ENCODE measurements at places on chromosomes 7 and 10.

DNA sequence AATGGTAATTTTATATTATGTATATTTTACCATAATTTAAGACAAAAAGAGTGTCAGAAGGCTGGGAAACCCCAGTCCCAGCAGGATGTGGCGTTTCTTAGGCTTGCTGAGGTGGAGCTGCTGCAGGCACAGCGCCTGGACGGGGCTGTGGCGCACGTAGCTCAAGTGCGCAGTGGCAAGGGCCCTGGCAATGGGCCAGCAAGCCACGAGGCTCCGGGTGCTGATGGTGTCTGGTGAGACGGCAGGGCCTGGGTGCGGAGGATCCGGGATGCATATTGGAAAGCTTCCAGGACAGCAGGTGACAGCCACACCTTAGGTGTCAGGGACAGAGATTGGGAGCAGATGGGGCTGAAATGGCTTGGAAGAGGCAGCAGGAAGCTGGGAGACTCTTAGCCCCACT lies 37.2 kb downstream of the CLEC2L start:
- DNase-seq, result peak; percentile 91

- DNase-seq, result peak; percentile 71
These were observed 16.2 kb upstream of the NME8 start for GRCh38 chr7:37832194-37832593.

DNA sequence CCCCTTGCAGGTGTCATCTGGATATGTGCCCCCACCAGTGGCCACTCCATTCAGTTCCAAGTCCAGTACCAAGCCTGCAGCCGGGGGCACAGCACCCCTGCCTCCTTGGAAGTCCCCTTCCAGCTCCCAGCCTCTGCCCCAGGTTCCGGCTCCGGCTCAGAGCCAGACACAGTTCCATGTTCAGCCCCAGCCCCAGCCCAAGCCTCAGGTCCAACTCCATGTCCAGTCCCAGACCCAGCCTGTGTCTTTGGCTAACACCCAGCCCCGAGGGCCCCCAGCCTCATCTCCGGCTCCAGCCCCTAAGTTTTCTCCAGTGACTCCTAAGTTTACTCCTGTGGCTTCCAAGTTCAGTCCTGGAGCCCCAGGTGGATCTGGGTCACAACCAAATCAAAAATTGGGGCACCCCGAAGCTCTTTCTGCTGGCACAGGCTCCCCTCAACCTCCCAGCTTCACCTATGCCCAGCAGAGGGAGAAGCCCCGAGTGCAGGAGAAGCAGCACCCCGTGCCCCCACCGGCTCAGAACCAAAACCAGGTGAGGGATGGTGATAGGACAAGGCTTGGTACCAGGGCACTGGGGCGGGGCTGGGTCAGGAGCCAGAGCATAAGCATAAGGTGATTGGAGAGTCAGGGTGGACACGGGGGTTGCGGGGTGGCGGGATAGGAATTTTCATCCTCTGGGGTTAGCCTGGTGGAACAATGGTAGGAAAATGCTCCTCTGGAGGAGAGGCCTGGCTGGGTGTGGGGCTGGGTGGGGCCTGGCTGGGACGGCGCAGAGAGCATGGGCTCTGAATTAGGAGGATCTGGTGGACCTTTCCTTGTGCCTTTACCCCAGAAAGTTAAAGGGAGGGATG lies 1.9 kb downstream of the ZYX start:
- no peak for DNase-seq

DNA sequence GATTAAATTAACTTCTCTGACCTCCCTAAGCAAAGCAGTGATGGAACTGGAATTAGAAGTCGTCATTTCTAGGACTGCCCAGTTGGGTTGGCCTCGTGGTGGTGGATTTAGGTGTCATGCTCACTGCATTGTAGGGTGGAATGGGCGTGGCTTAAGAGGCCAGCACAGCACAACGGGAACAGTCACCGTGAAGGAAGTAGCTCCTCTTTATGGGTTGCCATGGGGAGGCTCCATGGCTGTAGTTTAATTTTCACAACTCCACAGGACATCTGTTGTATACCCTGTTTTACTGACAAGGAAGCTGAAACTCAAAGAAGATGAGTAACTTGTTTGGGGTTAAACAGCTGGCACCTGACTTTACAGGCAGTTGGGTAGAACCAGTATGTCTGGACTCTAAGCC lies 208.3 kb downstream of the CELF2 start:
- no peak for DNase-seq

DNA sequence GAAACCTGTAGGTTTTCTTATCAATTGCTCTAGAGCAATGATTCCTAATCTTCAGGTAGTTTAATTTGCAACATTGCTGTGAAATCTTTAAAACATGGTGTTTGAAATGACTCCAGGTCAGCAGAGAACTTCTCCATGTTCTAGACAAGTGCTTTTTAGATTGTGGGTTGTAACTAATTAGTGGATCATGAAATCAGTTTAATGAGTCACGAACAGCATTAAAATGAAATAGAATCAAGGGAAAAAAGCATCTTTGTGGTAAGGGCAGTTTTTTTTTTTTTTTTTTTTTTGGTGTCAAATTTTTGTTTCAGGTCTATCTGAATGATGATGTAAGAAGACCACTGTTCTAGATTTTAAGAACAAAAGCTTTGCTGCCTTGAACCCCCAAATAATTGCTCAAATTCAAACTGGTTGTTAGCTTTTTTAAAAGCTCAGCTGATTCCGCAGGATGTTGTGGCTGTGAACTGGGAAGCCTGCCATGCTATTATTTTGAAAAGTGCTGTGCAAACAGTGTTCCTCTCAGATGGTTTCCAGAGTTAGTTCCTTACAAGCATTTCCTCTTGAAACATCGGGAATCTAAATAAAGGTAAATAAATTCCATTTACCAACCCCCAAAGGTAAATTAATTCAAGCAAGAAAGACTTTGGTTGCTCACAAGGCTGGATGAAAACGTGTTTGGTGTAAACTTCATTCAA lies 13.1 kb upstream of the PDK4 start:
- DNase-seq, result no peak

GRCh38 chr10:113961182-113962031 lies 82.3 kb upstream of the ADRB1 start:
- no peak for DNase-seq

- DNase-seq, result no peak
These were observed 22.4 kb downstream of the STN1 start for GRCh38 chr10:103895411-103896186.

- DNase-seq, result no peak
These were observed 7.7 kb upstream of the OPN1SW start for GRCh38 chr7:128783143-128783861.

DNA sequence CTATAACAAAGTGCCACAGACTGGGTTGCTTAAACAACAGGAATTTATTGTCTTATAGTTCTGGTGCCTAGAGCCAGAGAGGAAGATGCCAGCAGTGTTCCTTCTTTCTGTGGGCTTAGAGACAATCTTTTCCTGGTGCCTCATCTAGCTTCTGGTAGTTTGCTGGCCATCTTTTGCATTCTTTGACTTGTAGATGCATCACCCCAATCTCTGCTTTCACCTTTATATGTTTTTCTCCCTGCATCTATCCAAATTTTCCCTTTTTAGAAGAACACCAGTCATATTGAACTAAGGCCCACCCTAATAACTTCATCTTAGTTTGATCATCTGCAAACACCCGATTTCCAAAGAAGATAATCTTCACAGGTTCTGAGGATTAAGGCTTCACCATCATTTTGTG lies 66.8 kb downstream of the CDK1 start:
- DNase-seq, result no peak

GRCh38 chr10:116183733-116184511 lies 89.1 kb downstream of the GFRA1 start:
- DNase-seq, result peak; percentile 26

DNA sequence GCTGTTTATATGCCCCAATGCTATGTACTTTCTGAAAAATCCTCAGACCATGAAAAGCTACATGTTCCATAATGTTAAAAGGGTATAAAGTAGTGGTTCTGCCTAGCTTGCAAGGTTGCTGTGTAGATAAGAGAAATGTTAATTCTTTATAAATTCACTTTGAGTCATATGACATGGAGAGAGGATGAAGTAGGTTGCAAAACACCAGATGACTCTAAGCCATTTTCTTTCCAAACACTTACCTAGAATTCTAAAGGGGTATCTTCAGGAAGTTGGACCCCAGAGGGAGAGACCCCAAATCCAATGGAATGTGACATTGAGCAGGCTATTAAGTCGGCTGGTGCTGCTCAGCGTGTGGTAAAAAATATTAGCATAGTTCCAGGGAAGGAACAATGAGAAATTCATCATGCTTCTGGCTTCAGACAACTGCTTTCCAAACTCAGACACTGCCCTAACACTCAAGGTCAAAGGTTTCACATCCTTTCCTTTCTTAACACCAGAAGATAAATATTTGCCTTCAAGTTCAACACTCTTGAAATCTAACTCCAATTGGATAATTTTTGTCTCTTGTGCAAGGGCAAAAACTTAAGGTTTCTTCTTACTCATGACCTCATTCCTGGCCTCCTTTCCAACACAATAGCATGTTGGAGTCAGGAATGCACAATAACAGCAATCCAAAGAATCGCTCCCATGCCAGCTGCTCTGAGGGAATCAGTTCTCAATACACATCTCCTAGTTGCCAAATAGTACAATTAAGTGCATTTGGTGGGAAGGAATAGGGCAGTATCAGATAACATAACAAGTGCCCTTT lies 100.7 kb upstream of the AFAP1L2 start:
- DNase-seq, result no peak

DNA sequence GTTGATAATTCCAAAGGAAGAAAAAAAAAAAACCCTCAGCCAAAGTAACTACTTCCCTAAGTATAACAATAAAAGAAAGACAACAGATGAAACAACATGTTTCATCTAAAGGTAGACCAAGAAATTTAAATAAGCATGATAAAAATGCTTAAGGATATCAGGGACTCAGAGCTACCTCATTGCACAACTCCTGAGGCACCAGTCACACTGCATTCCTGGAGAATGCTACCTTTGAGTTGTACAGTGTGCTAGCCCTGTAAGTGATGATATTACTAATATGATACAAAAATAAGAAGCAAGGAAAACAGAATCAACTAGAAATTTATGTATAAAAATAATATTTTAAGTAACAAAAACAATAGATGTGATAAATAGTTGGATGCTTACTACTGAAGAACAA lies 29.5 kb upstream of the C7orf33 start:
- DNase-seq, result no peak

- DNase-seq, result no peak
These were observed 31.9 kb downstream of the SAMD8 start for GRCh38 chr10:75143353-75143752.

- DNase-seq, result no peak
These were observed 21.5 kb upstream of the EPHB6 start for GRCh38 chr7:142833174-142834048.

GRCh38 chr10:68139448-68140272 lies 30.4 kb downstream of the MYPN start:
- DNase-seq, result no peak

- DNase-seq, result no peak
These were observed 120.1 kb downstream of the KMT2E start for GRCh38 chr7:105133986-105134655.

DNA sequence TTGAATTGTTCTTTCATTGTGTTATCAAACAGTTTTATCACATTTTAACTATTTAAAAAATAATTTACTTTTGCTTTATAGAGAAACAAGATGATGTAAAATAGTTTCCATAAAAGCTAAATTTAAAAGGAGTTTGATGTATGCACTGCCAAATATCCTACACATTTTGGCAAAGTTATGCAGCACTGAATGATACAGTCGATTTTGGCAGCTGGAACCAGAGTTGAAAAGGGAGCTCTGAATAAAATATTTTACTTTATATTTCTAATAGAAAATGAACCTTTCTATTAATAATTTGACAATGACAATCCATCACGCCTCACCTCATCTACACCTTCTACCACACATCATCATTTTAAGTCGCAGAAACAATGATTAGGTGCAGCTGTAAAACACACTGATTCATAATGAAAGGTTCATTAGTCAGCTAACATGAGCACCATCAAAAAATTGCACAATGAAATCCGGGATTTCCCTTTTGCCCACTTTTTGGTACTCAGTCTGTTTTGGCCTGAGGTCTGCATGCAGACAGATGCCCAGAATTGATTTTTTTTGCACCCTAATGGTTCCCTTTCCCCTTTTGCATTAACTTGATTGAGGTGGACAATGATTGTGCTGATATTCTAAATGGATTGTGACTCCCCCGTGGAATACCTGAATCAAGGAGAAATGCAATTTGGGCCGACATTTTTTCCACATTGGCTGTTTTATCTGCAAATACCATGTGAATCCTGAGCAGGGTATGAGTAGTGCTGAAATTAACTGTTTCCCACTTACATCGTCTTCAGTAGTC lies 105.8 kb downstream of the THSD7A start:
- no peak for DNase-seq

DNA sequence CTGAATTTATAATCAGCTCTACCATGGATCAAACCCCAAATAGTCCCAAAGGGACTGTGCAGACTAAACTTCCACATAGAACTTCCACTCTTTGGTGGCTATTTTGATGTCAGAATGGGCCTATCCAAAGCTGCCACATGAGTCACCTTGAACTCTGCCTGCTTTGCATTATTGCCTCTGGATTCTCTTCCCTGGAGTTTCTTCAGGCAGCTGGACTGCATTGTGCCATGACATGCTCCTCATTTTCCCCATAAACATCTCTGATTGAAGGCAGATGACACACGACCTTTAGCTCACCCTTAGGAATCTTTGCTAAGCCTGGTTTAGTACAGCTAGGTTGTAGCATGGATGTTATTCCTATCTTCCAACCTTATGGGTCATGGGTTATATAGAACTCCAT lies 251.7 kb downstream of the FZD1 start:
- DNase-seq, result no peak

GRCh38 chr10:137606-138005 lies 2.4 kb downstream of the ZMYND11 start:
- DNase-seq, result no peak

GRCh38 chr10:11180228-11180627 lies 162.6 kb downstream of the CELF2 start:
- DNase-seq, result no peak

DNA sequence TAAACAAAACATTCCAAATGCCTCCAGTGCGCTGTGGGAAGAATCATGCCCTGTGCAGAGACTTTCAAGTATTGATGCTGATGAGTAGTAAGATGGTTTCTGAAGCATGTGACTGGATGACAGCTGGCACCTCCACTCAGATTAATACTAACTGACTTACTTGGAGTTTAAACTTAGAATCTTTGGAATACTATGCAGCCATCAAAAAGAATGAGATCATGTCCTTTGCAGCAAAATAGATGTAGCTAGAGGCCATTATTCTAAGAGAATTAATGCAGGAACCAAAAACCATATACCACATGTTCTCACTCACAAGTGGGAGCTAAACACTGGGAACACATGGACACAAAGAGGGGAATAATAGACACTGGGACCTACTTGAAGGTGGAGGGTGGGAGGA lies 73.8 kb upstream of the CHCHD3 start:
- DNase-seq, result no peak

DNA sequence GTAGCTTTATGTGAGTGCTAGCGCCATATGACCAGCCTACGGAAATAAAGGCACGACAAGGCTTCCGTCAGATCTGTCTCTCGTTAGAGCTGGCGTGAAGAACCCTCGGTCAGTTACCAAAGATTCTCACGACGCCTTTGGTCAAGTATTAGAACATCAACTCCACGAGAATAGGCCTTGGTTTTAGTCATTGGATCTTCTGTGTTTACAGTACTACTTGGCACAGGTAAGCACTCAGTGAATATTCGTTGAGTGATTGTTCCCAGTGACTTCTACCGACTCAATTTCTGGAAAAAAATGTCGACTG lies 316 bp downstream of the RBM48 start:
- no peak for DNase-seq
